ENCODE measurements at places on chromosomes 4 and X.

- no peak for DNase-seq
Measured at GRCh38 chr4:140308366-140309123, 64.9 kb upstream of the SCOC start.

DNA sequence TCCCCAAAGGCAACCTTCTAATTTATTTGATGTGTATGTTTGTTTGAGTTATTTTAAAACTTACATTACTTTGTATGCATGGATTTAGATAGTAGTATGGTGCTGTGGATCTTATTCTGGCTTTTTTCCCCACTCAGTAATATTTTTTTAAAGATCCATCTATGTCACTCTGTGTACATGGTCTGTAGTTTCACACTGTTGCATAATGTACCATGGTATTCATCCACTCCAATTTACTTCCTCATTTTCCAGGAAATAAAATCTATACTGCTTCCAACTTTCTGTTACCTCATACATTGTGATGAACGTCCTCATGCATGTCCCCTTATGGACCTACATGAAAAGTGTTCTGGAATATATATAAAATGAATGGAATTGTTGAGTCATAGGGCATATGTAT is 17.6 kb downstream of the ARMCX2 start:
- no peak for DNase-seq

DNA sequence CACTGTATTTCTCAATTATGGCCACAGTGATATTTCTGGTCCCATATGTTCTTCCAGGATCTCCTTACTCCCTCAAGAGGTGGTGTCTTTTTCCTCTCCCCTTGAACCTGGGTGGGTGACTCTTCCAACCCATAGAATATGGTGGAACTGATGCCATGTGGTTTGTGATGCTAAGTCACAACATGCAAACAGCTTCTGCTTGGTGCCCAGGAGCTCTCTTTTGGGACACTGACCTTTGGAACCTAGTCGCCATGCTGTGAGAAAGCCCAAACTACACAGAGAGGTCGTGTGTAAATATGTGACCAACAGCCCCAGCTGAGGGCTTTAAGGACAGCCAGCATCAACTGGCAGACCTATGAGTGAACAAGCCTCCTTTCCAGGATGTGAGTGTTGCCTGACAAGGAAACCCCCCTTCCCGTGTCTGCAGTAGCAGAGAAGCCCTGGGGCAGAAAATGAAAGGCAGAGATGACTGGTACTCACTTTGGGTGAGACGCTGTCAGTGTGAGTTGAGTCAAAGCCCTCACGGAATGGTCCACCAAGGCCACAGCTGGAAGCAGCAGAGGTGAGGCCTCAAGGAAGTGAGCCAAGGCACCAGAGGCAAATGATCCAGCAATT is 223.4 kb downstream of the BCOR start:
- DNase-seq = no peak

GRCh38 chr4:37440501-37440900 is 196.0 kb downstream of the NWD2 start:
- no peak for DNase-seq

DNA sequence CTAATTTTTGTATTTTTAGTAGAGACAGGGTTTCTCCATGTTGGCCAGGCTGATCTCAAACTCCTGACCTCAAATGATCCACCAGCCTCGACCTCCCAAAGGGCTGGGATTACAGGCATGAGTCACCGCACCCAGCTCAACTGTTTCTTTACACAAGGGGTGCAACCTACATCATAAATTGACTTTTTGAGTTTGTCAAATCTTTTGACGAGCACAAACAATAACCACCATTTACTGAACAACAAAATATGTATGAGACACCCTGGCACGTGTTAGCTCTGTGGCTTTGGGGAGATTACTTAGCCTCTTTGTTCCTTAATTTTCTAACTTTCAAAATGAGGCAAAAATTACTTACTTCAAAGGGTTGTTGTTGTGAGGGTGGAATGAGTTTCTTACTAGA is 23.5 kb upstream of the SLC34A2 start:
- no peak for DNase-seq

- DNase-seq = no peak
Measured at GRCh38 chr4:101306764-101307615, 40.3 kb downstream of the PPP3CA start.

DNA sequence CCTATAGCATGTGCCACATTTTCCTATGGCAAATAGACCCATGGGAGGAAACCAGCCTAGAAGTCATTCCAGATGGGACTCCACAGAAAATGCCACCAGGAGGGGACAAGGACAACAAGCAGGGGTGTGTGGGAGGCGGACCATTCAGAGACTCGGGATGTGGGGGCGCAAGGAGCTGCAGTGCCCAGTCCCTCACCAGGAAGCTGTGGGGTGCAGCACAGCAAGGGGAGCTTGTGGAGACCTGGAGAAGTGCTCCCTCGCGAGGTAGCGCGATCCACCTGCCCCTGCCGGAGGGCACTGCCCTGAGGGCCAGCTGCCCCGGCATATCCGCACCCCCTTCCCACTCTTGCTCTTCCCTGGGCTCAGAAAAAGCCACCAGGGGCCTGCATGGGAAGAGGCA is 45.5 kb upstream of the C4orf50 start:
- no peak for DNase-seq

- DNase-seq = no peak
Measured at GRCh38 chr4:3480528-3481112, 17.5 kb downstream of the DOK7 start.

DNA sequence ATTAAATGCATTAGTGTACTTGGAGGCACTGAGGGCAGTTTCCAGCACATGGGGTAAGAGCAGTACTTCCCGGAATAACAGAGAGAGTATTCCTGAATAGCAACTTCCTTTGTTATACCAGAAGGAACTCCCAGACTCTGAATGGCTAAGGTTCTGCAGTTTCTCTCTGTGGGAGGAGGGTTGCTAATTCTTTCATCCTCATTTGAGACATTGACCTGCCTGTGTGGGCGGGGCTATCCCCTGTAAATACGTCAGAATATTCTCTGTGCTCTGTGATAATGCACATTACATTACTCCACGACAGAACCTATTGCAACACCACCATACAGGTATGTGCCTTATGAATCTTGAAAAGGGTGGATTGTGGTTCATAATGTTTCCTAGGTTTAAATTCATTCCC is 52.7 kb downstream of the SPINK2 start:
- DNase-seq = no peak

DNA sequence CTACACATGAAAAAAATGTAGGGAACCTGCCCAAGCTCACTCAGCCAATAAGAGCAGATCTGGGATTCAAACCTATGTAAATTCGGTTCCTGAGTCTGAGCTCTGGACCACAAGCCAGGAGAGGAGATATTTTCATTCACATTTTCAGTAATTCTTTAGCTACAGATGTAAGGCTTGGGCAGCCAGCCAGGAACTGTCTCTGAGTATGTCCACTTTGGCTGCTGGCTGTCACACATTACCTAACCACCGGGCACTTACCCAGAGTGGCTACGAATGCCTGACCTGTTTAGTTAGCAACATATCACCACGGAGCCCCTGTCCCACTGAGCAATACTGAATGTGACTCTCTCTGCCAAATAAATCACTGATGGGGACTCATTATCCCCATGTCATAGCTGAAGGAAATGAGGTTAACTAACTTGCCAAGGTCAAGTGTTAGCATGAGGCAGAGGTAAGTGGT is 15.3 kb downstream of the USP46 start:
- DNase-seq = no peak

DNA sequence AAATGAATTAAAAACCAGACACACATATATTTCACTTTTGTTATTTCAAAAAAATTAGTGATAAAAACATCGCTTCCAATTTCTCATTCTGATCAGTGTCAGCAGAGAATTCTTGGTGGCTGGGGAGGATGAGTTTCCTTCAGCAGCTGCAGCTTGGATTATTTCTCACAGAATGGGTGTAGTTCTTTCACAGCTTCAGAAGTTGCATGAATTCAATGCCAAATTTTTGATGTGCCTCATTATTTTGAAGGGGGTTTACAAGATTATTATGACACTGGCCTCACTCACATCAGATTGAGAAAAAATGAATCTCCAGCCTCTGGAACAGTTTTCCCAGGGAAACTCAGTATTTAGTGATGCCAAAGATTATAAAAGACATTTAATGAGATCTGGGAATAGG is 184.9 kb upstream of the WDFY3 start:
- DNase-seq = no peak

- DNase-seq = no peak
Measured at GRCh38 chr4:95585016-95585695, 36.4 kb upstream of the UNC5C start.

GRCh38 chr4:48654015-48654664 is 125.9 kb downstream of the FRYL start:
- no peak for DNase-seq

GRCh38 chrX:45660477-45660876 is 459.8 kb upstream of the DIPK2B start:
- no peak for DNase-seq

GRCh38 chr4:23746027-23746426 is 143.8 kb downstream of the PPARGC1A start:
- DNase-seq = no peak

DNA sequence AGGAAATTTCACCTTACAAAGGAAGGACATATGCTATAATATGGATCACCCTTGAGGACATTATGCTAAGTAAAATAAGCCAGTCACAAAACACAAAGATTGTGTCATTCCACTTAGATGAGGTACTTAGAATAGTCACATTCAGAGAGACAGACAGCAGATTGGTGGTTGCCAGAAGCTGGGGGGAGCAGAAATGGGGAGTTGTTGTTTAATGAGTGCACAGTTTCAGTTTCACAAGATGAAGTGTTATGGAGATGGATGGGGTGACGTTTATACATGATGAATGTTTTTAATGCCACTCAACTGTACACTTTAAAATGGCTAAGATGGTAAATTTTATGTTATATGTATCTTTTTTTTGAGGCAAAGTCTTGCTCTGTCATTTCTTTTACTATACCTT is 14.8 kb upstream of the SPON2 start:
- no peak for DNase-seq

DNA sequence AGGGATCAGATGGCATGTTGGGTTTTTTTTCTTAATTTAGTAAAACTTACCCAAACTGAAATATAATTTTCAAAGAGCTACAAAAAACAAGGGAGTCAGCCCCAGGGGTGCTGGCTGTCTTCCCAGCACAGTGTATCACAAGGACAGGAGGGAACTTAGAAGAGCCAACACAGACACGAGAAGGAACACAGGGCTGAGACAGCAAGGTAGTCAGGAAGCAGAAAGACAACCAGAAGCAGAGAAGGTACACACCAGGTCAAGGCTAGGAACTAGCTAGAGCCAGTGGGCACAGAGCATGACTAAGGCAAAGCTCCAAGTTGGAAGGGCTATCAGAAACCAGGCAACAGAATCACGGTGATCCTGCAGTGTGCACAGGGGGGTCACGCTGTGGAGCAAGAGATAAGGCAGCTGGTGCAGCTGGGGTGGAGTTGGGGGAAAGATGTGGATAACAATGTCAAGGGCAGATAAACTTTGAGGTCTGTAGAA is 168.7 kb downstream of the NR3C2 start:
- DNase-seq = no peak

GRCh38 chr4:183635741-183636140 is 23.2 kb downstream of the RWDD4 start:
- no peak for DNase-seq

GRCh38 chr4:907691-908425 is 24.3 kb downstream of the GAK start:
- DNase-seq = no peak
